GM23248 (cell line): ENCODE measurements at places on chromosomes 3 and 15.

DNA sequence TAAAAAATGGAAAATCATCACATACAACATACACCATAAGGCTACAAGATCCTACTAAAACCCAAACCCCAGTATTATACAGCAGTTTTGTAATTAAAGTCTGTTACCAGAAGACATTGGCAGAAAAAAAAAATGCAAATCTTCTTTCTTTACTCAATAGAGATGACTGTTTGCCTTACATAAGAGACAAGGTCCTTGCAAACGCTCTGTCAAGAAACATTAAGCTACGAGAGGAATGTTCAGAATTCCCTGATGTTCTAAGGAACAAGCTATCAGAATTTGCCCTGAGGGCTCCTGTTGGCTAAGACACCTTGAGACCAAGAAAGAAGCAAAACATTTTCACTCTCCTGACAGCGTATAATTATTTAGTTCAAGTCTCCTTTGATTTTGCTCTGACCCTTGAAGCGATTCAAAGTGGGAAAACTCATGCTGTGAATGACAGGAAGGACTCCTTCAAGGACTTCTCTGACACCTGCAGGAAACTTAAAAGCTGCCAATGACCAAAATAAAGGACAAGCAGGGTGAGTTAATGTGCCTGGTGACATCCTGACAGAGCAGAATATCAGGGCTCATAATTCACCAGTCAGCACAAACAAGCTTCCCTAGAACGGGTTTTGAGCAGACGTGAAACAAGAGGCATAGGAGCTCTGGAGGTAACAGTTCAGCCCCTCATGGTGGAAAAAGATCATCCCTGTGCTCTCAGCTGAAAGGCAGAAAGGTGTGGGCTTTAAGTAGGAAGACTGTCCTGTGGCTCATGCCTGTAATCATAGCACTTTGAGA, 2.5 kb downstream of the SCAMP2 start:
- no peak for DNase-seq

DNA sequence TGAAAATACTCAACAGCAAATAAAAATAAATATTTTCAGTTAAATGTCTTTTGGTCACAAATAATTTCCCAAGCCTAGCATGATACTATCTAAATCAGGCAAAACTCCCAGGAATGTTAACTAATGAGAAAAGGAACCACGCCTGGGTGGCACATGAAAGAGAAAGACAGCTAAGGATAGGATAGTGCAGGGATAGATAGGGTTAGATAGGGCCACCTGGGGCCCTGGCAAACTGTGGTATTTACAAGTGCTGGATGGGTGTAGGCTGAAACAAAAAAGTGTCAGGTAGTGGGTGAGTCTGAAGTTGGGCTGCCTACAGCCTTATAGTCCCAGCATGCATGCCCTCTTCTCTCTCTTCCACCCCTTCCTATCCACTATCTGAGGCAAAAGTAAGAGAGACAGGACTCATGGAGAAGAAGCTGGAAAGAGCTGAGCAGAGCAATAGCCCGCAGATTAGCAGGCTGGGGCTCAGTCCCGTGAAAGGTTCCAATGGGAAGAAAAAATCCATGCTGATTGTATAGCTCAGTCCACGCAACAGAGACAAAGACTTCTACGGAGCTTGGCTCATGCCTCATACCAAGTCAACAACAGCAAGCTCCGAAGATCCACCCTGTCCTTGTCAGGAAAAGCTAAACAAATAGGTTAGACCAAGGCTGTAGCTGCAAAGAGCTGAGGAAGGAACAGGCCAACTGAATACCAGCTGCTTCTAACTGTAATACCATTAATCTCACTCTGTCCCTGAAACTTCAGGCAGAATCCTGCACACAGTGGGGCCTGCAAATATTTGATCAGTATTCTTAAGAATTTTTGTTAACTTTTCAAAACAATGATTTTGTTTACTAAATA, 342.1 kb upstream of the ATP11B start:
- no peak for DNase-seq

DNA sequence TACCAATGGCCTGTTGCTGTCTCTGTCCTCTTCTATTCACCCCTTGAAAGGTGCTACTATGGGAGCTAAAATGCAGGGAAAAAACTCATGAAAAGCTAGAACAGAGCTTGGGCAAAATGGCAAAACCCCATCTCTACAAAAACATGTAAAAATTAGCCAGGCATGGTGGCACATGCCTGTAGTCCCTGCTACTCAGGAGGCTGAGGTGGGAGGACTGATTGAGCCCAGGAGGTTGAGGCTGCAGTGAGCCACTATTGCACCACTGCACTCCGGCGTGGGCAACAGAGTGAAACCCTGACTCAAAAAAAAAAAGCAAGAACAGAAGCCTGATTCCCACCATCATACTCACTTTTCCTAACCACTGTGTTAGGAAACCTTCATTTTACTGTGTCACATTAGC, 1.9 kb downstream of the MAP4 start:
- DNase-seq, result peak; percentile 30

- peak; percentile 65 for DNase-seq
These were observed 6.1 kb downstream of the GRAMD1C start for GRCh38 chr3:113844622-113845222.

- no peak for DNase-seq
These were observed 198.4 kb downstream of the LPP start for GRCh38 chr3:188352196-188352927.
